ENCODE measurements at places on chromosomes 11 and 22. TPM values are rescaled to one million over a fixed set of nuclear protein-coding genes. Genes with fewer than 3 reads are reported as not detected.

NAGA gene
- total RNA-seq = 14.2 TPM

USP2 gene
- not detected for total RNA-seq

DNA sequence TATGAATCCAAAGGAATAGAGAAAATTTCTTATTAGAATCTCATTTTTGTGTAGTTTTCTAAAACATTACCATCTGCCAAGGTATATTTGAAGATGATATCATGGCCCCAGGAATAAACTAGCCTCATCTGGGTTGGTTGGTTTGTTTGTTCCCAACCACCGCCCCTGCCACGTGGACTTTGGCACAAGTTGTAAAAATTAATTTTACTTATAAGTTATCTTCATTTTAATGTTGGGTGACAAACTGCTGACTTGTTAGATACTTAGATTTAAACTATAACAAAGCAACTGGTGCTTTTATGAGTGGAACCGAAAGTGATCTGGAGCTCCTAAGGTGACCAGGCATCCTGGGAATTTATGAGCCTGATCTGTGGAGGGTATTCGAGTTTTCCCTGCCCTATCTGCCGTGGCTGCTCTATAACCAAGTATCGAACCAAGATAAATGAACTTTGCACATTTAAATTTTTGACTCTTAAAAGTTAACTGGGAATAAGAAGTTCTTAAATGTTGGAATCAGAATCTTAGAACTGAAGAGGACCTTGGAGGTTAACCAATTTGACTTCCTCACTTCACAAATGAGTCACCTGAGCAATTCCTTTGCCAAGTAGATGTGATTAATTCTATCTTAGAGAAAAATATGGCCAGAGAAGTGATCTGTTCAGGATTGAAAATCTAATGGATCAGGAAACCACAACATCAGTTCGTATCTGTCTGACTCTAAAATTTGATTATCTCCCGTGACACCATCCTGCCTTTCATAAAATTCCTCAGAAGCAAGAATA lies 129.1 kb upstream of the ARHGAP42 start:
- no peak overlapping the region for H3K4me3 ChIP-seq
- H3K27ac ChIP-seq = no peak overlapping the region
- H3K36me3 ChIP-seq = no peaks in the 10 kb centered on the region
- H3K4me1 ChIP-seq = no peaks in the 10 kb centered on the region

DNA sequence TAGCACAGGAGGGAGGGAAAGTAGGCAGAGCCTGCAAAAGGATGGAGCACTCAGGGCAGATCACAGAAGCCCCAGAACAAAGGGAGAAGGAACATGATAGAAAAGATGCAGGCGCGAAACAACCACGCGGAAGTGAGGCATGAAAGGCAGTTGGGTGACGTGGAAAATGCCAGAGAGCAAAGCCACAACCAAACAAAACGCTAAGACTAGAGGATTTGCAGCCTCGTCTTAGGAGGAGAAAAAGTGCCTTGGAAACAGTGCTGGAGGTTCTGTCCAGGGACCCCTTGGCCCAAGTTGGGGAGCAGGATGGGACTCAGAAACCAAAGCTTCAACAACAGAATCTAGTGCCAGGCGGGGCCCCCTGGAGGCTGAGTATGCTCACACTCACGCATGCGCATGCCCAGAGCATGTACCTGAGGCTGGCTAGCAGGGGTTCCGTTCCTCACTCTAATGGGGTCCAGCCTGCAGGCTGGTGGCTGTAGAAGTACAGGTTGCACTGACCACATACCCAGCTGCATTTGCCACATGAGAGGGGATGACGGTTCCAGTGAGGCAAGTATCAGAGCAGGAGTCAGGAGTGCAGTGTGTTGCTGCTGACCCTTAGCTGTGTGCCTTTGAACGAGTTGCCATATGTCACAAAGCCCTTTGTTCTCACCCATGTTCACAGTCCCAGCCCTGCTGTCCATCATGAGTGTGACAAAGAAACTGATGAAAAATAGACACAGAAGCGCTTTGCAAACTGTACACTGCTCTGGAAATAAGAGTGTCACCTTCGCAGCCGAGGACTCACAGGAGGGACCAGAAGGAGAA lies 568.6 kb upstream of the CADM1 start:
- no peaks in the 10 kb centered on the region for H3K27me3 ChIP-seq
- no peak for DNase-seq
- no peaks in the 10 kb centered on the region for H3K36me3 ChIP-seq
- H3K27ac ChIP-seq = no peak overlapping the region
- H3K4me3 ChIP-seq = no peak overlapping the region

DNA sequence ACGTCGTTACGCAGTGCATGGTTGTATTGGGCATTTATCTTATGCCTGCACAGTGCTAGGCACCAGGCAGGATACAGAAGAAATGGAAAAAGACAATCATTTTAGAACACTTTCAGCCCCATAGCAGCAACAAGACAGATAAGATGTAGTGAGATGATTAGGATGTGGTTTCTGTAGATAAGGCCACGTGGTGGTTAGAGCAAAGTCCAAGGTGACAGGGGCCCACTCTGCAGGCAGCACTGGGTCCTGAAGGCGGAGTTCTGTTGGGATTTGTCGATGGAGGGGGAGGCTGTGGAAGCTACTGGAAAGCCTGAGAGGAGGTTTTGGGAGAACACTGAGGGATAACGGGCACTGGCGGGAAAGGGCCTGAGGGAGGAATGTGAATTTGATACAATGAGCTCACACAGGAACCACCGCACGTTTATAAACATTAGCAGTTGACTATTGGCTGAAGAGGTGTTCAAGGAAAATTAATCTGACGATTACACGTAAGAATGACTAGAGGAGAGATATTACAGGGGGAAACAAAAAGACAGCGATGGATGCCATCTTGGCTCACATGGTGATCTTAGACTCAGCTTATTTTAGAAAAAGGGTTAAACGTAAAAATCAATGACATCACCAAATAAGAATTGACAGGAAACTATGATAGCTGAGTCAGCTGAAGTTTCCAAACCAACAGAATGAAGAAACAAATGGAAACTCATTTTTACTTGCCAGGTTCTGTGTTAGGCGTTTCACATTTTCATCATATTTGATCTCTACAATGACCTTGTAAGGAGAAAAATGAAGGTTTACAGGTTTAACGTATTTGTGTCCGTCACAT lies 551.0 kb downstream of the OPCML start:
- no peak overlapping the region for H3K27ac ChIP-seq
- H3K4me1 ChIP-seq = no peaks in the 10 kb centered on the region
- no peaks in the 10 kb centered on the region for H3K27me3 ChIP-seq
- H3K4me3 ChIP-seq = no peak overlapping the region

- H3K4me1 ChIP-seq = peaks cover 16% of the 10 kb centered on the region
- DNase-seq = peak; percentile 40
- H3K4me3 ChIP-seq = no peak overlapping the region
- no peaks in the 10 kb centered on the region for H3K27me3 ChIP-seq
- peak overlapping the region; percentile 58 for H3K27ac ChIP-seq
- H3K36me3 ChIP-seq = no peaks in the 10 kb centered on the region
Observed at GRCh38 chr11:75474878-75475766, 42.1 kb upstream of the KLHL35 start.
